NCI-H524 (cell line): ENCODE measurements at places on chromosomes 16 and 17.

GRCh38 chr16:4511441-4512082, 27.0 kb downstream of the CDIP1 start:
- peak; percentile 50 for DNase-seq

DNA sequence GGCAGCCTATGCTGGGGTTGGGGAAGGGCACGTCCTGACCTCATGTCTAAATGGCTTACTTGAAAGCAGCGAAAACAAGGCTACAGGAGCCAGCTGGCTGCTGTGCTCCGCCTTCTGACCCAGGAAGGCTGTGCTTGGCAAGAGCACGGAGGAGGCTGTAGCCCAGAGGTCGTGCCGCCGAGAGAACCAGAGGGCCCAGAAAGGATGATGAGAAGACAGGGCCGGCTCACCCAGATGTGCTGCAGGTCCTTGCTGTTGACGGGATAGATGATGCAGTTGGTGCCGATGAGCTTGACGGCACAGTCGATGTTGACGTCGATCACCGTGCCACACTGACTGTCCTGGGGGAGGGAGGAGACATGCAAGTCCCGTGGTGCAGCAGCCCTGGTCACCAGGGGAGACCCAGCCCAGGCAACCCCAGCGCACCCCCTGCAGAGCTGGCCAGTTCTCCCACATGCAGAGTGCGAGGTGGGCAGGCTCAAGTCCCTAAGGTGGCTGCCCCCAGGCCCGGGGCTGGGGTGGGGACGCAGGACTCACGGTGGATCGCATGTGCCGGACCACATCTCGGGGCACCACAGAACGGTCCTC, 20.7 kb downstream of the SPHK1 start:
- DNase-seq: no peak

DNA sequence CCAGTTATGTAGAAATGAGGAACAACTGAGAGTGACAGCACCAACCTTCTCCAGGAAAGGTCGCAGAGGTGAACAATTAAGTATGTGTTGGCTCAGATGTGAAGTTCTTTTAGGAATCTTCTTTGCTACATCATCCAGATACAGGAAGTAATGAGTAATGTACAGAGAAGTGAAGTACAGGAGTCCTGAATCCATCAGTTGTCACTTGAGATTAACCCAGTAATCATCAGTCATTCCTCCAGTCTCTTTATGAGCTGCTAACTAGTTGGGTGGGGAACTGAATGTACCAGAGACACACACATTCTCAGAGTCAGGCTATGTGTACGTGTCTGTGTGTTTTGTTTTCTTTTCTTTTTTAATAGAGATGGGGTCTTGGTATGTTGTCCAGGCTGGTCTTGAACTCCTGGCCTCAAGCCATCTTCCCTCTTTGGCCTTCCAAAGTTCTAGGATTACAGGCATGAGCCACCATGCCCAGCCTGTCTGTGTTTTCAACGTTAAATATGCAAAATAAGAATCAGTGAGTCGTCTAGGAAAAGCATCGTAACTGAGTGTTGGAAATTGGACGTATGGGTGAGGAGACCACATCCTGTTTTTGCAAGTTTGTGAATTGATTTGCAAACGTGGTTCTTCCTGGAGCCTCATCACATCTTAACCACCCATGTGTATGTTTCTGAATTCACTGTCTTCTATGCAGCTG, 19.9 kb downstream of the ZNF200 start:
- DNase-seq: no peak

DNA sequence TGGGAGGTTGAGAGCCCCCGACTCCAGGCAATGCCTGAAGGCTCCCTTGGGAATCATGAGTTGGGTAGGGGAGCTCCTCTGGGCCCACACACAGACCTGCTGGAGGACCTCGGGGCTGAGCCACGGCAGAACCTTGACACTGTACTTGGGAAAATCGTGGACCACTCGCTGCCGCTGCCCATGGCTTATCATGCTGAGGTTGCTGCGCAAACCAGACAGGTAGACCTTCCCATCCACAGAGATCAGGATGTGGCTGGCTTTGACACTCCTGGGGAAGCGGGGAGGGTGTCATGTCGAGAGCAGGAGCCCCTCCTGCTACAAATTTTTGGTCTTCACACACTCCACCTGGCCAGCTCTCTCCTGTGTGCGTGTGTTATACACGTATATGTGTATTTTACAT, 7.2 kb upstream of the LIMD2 start:
- no peak for DNase-seq

DNA sequence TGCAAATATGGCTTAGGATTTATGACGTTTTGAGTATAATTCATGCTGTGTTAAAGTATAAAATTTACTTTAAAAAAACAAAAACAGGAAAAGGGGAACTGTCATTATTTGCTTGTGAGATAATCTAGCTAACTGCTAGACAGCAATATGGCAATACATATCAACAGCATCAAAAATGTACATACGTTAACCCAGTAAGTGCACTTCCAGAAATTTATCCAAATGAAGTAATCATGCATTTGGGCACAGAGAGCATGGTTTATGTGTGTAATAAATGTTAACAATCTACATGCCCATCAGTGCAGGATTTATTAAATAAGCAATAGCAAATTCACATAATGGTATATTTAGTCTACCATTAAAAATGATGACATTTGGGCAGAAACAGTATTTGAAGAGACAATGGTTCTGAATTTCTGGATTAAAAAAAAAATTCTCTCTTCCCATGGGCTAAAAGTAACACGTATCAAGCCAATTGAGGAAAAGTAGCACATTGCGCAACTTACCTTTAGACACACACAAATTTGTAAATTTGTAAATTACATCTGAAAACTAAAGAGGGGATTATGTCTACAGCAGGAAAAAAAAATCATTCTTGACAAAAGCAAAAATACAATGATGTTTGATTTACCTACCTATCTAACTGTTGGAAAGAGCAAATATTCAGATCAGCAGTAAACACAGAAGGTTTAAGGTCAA, 80.2 kb downstream of the CACNG1 start:
- DNase-seq: no peak

DNA sequence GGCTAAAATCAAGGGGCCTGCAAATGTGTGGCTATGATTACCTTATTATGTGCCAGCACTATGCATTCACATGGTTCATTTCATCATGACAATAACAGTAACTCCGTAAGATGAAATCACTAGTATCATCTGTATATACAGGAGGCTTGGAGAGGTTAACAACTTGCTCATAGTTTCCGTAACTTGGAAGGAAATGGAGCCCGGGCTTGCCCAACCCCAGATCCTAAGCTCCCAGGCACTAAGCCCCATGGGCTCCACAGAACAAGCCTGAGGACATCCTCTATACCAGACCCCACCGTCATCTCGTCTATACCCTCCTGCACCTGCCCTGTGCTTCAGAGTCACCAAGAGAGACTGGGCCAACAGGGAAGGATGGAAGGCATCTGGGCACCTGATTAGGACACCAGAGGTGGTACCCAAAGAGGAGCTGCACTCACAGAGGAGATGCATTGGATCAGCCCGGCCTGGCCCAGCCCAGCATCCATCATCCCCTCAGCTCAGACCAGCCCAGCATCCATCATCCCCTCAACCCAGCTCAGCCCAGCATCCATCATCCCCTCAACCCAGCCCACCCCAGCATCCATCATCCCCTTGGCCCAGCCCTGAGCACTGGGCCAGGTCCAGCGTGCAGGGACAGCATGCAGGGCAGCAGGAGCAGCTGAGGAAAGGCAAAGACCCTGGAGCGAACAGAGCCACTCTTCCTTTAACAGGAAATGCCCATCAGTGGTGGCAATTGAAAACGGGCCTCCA, 28.5 kb downstream of the NSMCE1 start:
- no peak for DNase-seq

- no peak for DNase-seq
These were observed at the start of gene RILP for GRCh38 chr17:1649844-1650501. TSS of gene RILP (minus strand) at chr17:1649866. CDS start at chr17:1649804, 62 bp downstream.

- peak; percentile 63 for DNase-seq
These were observed 13.7 kb downstream of the BLMH start for GRCh38 chr17:30278032-30278431.

- DNase-seq: no peak
These were observed 3.0 kb downstream of the THOC6 start for GRCh38 chr16:3026609-3027488.

DNA sequence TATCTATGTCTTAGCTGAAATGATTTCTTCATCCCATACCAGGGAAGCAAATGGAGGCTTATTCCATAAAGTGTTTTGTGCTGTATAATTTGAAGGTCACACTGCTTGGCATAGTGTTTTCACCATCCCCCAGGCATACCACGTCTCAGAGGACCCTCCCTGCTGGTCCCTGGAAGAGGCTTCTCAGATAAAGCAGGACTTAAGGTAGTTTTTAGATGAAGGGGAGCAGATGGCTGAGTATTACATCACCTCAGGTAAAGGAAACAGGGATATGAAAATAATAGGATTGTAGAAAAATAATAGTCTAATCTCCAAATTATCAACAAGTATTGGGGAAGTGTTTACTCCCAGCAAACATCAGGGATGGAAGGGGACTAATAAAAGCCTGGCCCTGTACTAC, 7.3 kb upstream of the SMG1 start:
- DNase-seq: peak; percentile 70

GRCh38 chr16:52553322-52553721, 6.4 kb upstream of the TOX3 start:
- no peak for DNase-seq

GRCh38 chr17:78532922-78533640, 44.1 kb downstream of the DNAH17 start:
- no peak for DNase-seq

GRCh38 chr16:54077050-54077821, 209.4 kb downstream of the IRX3 start:
- DNase-seq: no peak

DNA sequence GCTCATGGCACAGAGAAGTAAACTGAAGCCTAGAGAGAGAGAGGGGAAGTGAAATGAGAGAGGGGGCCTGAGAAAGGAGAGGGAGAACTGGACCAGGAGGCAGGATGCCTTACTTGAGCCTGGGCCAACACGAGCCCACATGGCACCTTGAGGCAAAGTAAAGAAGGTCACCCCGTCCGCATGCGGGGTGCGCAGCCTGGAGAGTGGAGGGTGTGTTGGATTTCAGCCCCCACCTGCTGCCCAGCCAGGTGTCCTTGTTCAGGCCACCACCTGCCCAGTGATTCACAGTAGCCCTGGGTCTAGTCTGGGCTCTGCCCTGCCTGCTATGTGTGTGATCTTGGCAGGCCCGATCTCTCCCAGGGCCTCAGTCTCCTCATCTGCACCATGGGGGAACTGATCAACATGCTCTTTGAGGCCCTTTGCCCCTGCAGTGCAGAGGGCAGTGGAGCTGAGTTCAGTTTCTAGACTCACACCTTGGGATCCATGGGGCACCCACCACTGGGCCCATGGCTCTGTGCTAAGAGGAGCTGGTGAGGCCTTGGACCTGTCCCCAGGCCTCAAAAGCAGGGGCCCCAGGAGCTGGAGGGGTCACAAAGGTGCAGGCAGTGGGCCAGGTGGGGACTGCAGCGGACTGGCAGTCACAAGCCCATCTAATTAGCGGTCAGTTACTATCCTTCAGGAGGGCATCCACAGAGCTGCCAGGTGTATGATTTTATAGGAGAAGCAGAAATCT, 9.8 kb upstream of the DRC7 start:
- DNase-seq: no peak

DNA sequence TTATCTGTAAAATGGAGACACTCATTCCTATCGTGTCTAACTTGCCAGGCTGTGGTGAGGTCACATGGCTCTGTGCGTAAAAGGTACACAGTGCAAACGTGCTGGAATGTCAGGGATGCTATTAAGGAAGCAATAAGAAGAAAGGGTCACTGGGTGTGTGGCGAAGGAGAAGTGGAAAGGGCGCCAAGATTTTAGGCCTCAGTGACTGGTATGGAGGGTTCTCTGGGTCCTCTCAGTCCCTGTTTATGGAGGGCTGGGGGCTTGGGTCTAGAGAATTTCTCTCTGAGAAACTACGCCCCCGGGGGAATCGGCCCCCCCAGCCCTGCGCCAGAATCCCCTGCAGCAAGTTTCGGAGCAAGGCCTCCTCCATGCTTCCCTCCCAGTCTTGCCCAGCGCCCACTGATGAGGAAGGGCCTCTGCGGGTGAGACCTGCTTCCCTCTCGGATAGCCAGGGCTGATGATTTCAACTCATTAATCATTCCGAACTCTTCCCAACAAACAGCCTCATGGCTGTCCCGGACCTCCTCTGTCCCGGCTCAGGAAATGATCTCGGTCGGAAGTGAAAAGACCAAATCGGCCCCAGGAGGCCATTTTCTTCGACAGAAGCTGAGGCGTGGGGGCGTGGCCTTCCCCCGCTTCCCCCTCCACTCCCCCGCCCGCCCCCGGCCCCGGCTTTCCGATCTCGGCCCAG, 1.2 kb upstream of the HEXIM1 start:
- peak; percentile 81 for DNase-seq

DNA sequence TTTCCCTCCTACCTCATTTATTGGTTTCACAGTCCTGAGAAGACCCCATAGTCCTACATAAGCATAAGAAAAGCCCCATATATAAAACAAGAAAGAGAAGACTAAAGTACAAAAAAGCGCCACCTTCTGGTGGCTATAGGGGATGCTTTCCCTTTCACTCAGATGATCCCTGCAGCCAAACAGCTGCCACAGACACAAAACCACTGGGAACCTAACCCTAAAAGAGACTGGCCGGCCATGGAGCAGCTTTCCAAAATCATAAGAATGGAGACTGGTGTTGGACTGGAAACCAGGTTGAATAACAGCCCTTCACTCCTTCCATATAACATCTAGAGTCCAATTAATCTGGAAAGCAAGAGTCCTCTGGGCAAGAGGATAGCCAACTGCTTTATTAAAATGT, 11.4 kb downstream of the DYNC1LI2 start:
- peak; percentile 46 for DNase-seq

GRCh38 chr17:80291691-80292487, 31.2 kb downstream of the RNF213 start:
- no peak for DNase-seq

GRCh38 chr16:12148120-12148519, 171.6 kb downstream of the SNX29 start:
- DNase-seq: no peak

DNA sequence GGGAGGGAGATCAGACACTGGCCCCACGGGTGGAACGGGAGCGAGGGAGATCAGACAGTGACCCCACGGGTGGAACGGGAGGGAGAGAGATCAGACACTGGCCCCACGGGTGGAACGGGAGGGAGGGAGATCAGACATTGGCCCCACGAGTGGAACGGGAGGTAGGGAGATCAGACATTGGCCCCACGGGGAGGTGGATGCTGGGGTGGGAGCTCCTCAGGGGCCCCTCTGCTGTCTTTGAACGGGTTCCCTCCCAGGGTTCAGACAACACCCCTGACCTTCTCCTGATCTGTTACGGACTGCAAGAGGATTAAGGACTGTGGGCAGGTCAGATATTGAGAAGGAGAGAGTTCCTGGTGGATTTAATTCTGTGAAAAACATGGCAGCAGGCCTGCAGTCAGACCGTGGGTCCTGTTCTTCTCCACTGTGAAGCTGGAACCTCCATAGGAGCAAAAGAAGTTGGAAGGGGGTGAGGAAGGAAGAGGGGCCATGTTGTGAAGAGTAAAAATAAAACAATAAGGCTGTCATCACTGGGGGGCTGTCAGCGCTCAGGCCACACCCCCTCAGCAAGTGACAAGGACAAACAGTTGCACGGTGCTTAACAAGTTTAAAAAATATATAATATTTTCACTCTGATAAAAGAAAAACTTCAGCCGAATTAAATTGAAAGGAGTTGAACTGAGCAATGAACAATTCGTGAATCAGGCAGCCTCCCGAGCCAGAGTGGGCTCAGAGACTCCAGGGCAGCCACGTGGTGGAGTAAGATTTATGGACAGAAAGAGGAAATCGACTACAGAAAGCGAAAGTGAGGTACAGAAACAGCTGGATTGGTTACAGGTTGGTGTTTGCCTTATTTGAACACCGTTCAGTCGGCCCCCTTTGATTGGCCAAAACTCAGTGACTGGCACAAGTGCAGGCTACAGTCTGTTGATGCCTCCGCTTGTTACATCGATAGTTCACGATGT, 348.7 kb upstream of the TNRC6C start:
- DNase-seq: no peak

- no peak for DNase-seq
These were observed 1.8 kb downstream of the TPSD1 start for GRCh38 chr16:1257561-1258224.
